ENCODE measurements at places on chromosomes 3 and 15.

- DNase-seq: no peak
These were observed 244.0 kb downstream of the GABRG3 start for GRCh38 chr15:27214961-27215360.

DNA sequence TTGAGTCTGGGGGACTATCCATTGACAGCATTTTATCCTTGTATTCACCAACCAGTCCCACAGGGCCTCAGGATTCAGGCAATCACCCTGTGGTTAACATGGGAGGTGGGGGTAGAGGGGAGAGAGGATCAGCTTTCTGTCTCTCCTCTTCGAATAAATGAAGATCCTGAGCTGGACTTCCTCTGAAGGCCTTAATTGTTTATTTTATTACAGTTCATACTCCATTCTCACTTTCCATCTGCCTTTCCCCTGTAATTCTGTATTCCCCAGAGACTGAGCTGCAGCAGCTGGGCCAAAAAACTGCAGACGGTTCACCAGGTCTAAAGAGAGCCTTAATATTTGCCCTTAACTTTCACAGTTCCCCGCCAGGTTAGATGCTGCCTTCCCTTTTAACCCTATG is 11.9 kb downstream of the TAGLN3 start:
- DNase-seq: no peak

DNA sequence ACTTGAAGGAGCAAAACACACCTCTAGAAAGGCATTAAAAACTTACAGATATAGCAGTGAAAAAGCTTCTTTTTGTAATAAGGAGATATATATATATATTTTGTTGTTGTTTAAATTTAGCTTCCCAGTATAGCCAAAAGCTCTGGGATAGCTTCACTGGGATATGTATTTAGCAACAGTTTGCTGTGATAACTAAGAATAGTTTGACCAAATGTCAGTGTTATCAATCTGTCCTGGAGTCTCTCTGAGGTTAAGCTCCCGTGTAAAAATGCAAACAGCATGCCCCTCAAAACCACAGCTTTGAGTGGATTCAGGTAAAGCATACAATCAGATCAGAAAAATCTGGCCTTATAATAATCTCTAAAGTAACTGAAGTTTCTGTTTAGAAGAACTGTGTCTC is 2.9 kb downstream of the CADPS start:
- DNase-seq: no peak

DNA sequence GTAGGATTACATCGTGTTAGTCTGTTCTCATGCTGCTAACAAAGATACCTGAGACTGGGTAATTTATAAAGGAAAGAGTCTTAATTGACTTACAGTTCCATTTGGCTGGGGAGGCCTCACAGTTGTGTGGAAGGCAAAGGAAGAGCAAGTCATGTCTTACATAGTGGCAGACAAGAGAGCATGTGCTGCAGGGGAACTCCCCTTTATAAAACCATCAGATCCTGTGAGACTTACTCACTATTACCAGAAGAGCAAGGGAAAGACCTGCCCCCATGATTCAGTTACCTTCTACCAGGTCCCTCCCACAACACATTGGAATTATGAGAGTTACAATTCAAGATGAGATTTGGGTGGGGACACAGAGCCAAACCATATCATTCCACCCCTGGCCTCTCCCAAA is 3.4 kb downstream of the SLC25A26 start:
- DNase-seq: no peak

DNA sequence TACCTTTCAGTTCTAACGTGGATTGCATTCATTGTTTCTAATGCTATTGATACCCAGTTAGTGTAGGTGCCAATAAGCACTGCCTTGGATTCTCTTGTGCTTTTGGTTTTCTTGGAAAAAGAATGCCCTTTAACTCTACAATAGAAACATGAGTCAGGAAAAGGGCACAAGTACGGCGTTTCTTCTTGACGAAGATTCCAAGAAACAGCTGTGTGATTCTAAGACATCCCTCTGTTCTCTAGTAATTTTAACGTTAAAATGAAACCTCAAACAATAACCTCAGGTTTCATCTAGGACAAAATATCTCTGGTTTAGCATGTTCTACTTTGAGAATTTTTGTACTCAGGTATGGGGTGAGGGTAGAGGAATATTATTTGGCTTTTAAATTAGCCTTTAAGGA is 540.5 kb upstream of the ATP11B start:
- DNase-seq: no peak

GRCh38 chr15:24772686-24773373 is 97.3 kb downstream of the NPAP1 start:
- peak; percentile 79 for DNase-seq

DNA sequence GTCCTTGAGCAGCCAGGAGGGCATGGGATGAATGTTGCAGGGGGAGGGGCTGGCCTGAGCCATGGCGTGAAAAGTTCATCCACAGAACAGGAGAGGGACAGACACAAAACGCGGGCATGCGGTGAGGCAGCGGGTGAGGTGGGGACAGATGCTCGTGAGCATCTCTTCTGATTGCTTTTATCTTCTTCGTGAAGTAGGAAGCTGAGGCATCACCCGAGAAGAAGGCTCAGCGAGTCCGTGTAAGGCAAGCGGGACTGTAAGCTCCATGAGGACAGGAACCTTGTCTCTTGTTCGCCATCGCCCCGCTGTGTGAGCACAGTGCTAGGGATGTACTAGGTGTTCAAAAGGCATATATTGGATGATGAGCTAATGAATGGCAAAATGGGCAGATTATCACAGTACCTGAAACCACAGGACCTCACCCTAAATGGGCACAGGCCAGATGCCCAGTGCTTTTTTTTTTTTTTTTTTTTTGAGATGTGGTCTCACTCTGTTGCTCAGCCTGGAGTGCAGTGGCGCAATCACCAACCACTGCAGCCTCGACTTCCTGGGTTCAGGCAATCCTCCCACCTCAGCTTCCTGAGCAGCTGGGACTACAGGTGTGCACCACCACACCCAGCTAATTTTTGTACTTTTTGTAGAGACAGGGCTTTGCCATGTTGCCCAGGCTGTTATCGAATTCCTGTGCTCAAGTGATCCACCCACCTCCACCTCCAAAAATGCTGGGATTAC is 46.8 kb downstream of the CPN2 start:
- no peak for DNase-seq

- no peak for DNase-seq
These were observed 22.2 kb upstream of the CLDN18 start for GRCh38 chr3:137987723-137988122.

GRCh38 chr3:35529337-35529736 is 110.0 kb upstream of the ARPP21 start:
- no peak for DNase-seq

DNA sequence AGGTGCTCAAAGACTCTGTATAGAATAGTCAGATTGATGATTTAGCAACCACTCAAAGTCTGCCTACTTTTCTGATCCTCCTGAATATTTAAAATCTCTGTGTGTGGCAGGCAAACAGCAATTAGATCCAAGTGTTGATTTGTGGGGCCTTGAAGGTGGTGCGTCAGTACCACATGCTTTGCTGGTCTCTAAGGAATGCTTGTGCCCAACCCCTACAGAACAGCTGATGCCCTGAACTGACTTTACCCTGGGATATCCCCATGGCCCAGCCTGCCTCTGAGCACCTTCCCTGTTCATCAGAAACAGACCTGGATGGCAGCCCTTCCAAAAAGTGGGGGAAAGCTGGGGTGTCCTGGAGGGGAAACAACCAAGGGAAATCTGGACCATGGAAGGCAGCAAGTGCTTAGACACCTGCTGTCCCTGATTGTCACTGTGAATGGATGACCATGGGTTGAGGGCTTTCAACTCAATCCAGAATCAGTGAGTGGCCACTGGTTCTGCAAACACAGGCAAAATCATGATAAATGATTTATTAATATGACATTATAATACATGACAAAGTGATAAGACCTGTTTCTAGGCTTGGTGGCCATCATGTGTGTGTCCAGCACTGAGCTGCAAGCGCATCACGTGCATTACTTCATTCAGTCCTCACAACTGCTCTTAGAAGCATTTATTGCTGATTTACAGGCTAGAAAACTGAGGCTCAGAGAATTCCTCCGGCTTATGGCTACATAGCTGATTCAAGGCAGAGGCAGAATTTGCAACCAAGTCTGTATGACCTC is 76.1 kb upstream of the TPM1 start:
- DNase-seq: no peak

- DNase-seq: no peak
These were observed 40.8 kb downstream of the TMEM45A start for GRCh38 chr3:100533176-100533575.

GRCh38 chr15:95284492-95284891 is 1046.0 kb upstream of the NR2F2 start:
- no peak for DNase-seq

DNA sequence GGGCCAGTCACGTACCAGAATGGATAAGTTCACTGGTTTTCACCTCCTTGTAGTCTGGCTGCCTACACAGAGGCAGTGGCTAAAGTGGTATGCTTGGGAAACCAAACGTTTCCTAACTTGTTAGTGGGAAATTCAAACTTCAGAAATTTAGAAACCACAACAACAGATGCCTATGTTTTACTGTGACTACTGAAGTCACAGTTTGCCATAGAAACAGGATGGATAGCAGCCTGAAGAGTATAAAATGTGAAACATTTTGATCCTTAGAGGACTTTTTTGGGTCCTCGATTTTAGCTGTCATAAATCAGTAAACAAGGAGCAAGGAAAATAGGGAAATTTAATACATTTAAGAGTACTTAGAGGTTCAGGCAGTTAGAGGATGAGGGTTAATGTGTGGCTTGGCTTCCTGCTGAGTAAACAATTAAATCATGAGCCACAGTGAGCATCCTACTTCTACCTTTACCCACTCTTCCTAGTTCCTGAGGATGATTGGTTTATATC is 48.6 kb downstream of the CMSS1 start:
- DNase-seq: no peak

- no peak for DNase-seq
These were observed at the start of gene TPRG1 for GRCh38 chr3:189171707-189172106. Gene TPRG1 (plus strand): TSS chr3:189171971. CDS start chr3:189207385, 35,414 bp downstream.

DNA sequence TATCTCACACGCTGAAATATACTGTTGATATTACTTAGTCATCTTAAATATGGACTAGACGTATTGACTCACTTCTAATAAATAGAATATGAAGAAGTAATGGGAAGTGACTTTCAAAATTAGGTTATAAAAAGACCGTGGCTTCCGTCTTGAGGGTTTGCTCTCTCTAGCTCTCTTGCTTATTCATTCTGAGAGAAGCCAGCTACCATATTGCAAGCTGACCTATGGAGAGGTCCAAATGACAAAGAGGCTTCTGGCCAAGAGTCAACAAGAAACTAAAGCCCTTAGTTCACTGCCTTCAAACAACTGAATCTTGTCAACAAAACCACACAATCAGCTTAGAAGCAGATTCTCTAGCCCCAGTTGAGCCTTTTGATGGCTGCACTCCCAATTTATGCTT is 46.1 kb downstream of the SLC9C1 start:
- no peak for DNase-seq

GRCh38 chr15:78453447-78453846 is 15.4 kb downstream of the IREB2 start:
- DNase-seq: no peak

DNA sequence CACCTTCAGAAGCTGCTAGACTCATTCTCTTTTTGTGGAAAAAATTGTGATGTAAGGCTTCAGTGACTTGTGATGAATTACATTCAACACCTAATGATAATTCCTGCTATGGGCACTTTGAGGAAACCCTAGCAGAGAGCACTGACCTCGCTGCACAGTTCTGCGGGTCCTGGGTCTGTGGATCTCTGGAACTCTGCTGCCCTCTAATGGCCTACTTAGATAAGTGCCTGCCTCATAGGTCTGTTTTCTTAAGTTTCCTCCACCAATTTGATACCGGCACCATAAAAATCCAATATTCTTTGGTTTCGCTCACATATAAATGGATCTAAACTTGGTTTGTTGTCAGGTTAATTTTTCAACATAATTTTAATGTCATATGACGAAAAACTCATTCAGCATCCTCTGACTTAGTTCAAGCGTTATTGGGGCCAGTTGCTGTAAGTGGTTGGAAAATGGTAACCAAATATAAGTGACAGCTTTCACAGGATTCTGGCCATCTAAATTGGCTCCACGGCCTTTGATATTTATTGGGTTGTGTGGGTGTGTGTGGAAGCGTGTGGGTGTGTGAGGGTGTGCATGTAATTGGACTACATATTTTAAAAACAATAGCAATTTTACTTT is 10.4 kb downstream of the SLITRK3 start:
- peak; percentile 64 for DNase-seq

- DNase-seq: no peak
These were observed 78.1 kb downstream of the STT3B start for GRCh38 chr3:31610700-31611275.

GRCh38 chr3:186461141-186461540 is 83.0 kb downstream of the CRYGS start:
- DNase-seq: no peak

GRCh38 chr3:80533553-80533952 is 765.8 kb upstream of the ROBO1 start:
- no peak for DNase-seq

- DNase-seq: no peak
These were observed 951.6 kb downstream of the TUSC7 start for GRCh38 chr3:117660941-117661817.

GRCh38 chr3:117036259-117036799 is 326.8 kb downstream of the TUSC7 start:
- no peak for DNase-seq

DNA sequence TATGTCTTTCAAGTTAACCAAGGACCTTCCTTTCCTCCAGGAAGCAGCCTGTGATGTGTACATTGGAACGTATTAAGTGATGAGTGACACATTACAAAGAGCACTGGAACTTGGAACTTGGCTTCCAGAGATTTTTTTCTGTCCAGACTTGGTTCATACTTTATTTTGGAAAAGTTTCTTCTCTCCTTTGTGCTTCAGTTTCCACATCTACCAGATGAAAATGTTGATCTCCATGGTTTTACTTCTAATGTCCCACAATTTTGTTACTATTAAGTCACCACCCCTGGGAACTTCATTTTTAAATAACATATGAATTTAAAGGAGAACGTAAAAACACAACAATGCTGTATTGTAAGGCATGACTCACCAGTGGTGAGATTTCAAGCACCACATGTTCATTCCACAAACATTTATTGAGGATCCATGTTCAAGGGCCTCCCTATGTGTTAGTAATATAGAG is 290.7 kb upstream of the LMCD1 start:
- no peak for DNase-seq

GRCh38 chr3:133050891-133051290 is 12.7 kb downstream of the TMEM108 start:
- no peak for DNase-seq

GRCh38 chr3:120567370-120568201 is 28.6 kb upstream of the NDUFB4 start:
- DNase-seq: no peak

- no peak for DNase-seq
These were observed 13.3 kb downstream of the CAV3 start for GRCh38 chr3:8746780-8747345.

- no peak for DNase-seq
These were observed 47.4 kb upstream of the TMC3 start for GRCh38 chr15:81421461-81421860.

DNA sequence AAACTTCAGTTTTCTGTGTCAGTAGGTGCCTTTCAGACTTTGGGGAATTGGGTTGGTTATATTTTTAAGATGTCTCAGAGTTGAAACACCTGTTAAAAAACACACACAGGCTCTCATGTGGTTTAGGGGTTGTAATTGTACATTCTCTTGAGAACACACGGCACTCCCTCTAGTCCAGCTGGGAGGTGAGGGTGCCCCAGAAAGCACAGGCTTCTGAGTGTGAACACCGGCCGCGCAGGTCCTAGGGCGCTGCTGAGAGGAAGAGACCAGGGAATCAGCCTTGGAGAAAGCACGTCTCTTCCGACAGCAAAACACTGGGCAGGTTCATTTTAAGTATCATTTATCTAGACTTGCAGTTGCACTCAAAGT is 68.0 kb upstream of the RPL35A start:
- DNase-seq: no peak
